ENCODE measurements at places on chromosomes 1 and 21.

- peak; percentile 38 for DNase-seq
Observed at GRCh38 chr21:38289705-38290485, 33.1 kb downstream of the KCNJ15 start.

DNA sequence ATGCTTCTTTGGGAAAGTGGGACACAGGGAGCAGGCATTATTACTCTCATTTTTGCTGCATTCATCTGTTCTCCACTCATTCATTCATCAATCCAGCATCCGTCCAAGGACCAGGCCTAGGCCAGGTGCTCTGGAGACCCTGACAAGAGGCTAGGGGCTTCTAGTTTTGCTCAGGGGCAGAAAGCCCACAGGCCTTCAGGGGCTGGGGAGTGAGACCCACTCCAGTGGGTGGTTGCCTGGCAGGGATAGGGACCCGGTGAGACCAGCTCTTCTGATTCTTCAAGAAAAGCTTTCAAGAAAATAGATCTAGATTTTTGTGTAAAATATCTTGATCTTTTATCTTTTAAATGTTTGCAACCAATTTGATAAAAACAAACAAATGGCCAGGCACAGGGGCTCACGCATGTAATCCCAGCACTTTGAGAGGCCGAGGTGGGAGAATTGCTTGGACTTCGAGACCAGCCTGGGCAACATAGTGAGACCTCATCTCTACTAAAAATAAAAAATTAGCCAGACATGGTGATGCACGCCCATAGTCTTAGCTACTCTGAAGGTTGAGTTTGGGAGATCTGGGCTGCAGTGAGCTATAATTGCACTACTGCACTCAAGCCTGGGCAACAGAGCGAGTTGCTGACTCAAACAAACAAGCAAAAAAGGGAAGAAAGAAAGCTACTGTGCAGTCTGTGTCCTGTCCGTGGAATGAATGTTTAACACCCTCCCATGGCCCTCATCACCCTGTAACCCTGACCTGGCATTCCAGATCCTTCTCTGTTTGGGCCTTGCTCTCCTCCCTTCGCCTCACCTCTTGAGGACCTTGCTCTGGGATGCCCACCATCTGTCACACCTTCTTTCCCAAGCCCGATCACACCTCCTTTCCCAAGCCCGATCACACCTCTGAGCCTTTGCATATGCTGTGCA lies 17.3 kb upstream of the LRP8 start:
- DNase-seq = no peak

- DNase-seq = no peak
Observed at GRCh38 chr1:21937034-21937371, at the start of gene HSPG2. TSS of gene HSPG2 (minus strand) at chr1:21937310. CDS start at chr1:21937217, 93 bp downstream.

DNA sequence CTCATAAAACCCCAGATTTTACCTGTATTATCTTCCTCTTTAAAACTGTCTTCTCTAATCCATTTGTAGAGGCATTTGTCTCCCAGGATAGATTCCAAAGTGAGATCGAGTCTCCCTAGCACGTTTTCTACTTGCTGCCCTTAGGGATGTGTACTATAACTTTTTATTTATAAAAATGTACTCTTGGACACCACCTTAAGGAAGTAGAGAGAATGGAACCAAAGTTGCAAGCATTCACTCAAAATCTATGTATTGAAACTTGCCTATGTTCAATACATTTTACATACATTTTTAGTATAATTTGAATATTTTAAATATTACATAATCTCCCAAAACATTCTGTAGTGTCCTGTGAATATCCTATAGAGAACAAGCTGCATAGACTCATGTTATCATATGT lies 842 bp upstream of the SPRR2A start:
- no peak for DNase-seq

DNA sequence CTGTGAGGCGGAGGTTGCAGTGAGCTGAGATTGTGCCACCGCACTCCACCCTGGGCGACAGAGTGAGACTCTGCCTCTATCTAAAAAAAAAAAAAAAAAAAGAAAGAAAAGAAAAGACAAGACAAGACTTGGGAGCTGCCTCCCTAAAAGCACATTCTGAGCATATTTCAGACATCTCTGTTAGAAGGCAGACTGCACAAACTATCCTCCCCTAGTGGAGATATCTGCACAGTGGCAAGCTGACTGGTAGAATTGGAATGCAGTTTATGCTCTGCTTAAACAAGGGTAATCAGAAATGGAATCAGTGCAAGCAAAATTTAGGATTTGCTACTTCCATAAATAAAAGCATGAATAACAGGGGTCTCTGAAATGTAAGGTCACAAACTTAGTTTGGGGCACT lies 31.8 kb downstream of the GNG4 start:
- DNase-seq = no peak

GRCh38 chr1:183210681-183211080 lies 24.6 kb downstream of the LAMC2 start:
- DNase-seq = no peak

DNA sequence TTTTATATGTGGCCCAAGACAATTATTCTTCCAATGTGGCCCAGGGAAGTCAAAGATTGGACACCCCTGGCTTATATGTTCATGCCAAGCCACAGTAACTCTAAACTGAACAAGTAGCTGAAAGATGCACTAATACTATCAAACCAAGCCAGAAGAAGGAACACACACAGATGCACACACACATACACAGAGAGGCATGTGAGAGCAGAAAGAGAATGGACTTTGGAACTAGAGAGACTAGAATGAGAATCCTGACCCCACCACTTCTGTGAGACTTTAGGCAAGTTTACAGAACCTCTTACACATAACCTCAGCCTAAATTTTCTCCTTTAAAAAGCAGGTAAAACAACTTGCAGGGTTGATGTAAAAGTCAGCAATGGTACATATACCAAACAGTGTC lies 11.2 kb upstream of the TMEM81 start:
- no peak for DNase-seq
